ENCODE measurements at places on chromosomes 13 and 19.

DNA sequence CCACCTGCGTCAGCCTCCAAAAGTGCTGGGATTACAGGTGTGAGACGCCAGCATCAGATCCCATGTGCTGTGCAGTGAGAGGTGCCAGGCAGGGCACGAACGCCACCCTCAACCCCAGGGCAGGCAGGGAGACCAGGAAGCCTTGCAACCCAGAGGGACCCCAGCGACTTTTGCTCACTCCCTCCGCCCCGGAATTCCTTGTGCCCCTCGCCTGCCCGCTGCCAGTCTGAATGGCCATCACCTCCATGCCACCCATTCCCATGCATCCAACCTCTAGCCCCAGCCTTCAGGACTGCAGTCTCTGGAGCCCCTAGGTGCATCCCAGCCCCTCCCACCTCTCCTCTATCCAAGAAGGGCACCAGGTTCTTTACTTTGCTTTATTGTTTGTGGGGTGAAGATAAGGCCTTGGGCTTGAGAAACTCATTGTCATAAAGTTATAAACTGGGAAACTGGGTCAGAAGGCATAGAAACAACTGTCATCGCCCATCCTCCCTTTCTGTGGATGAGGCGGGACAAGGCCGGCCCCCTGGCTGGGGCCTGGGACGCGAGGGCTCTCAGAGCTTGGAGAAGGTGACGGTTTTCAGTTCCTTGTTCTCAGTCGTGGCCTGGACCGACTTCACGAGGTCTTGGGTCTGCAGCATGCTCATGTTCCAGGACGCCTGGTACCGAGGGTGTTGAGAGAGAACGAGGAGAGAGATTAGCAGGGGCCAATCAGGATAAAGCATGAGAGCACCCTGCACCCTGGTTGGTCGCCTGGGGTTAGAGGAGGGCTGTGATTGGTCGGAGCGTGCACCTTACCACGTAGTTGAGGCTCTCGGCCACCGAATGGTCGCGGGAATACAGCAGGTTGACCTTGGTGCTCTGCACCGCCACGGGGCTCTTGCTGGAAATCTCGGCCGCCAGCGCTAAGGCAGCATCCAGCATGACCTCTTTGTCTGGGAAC lies 2.6 kb upstream of the LGALS4 start:
- DNase-seq, result no peak

GRCh38 chr13:46963904-46964303 lies 67.1 kb upstream of the HTR2A start:
- no peak for DNase-seq

- no peak for DNase-seq
Observed at GRCh38 chr13:40146063-40146462, 490.6 kb downstream of the COG6 start.

DNA sequence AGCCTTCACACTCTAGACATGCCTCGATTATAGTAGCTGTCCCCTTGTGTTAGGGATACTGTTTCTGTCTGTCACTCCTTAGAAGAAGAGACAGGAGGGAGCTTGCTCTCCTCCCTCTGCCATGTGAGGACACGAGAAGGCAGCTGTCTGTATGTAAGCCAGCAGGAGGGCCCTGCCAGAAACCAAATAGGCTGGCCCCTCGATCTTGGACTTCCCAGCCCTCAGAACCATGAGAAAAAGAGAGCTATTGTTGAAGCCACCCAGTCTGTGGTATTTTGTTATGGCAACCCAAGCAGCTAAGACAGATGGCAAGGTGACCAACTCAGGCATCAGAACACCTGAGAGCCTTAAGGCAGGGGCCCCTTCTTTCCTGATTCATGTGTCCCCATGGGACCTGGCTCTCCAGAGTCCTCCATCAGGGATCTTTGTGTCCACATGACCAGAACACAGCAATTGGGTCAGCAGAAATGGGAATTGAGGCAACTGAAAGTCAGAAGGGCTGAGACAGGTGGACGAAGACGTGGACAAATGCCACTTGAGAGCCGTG lies 65.6 kb upstream of the NPAS1 start:
- DNase-seq, result no peak

DNA sequence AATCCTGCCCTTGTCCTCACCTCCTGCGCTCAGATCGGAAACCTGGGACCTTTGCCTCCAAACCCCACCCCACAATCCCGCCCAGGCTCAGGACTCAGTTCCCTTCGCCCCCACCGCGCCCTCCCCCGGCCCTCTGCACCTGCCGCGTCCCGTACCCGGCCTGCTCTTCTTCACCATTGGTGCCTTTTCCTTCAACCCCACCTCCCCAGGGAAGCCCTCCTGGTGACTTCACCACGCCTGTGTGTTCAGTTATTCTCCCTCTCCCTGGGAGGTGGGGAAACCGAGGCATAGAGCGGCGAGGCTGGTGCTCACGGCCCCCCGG lies 19.3 kb upstream of the TCF3 start:
- DNase-seq, result no peak

GRCh38 chr19:2609389-2610116 lies 92.9 kb downstream of the GNG7 start:
- DNase-seq, result no peak

GRCh38 chr13:21777166-21777565 lies 106.3 kb downstream of the FGF9 start:
- DNase-seq, result no peak

DNA sequence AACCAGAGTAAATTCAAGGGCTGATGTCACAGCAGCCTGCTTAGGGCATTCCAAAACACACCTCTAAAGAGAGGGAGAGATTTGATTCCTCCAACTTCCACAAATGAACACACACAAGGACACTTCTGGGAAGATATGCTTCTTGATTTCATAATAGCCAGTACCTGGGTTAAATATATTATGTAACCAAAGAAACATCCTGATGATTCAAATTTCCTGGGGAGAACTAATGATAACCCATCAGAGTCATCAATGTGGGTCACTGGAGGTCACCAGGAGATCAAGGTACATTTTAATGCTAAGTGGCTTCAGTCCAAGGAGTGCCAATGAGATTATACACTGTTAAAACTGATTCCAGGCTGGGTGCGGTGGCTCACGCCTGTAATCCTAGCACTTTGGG lies 54.0 kb upstream of the DOCK9 start:
- DNase-seq, result no peak

DNA sequence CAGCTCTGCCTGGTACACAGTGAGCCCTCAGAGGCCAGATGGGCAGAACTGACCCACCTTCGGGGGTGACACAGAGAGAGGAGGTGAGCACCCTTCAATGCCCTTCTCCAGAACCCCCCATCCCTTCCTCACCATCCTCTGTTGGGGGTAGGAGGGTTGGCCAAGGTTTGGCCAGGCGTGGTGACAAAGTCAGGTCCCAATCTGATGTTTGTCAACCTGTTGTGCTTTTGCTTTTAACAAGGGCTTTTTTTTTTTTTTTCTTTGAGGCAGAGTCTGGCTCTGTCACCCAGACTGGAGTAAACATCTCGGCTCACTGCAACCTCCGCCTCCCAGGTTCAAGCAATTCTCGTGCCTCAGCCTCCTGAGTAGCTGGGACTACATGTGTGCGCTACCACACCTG lies 7.3 kb downstream of the PTGIR start:
- DNase-seq, result no peak

GRCh38 chr19:8866344-8866743 lies 34.2 kb downstream of the MBD3L1 start:
- DNase-seq, result no peak

GRCh38 chr13:111361873-111362648 lies 41.6 kb downstream of the TEX29 start:
- DNase-seq, result no peak

GRCh38 chr13:78770601-78771000 lies 111.6 kb upstream of the OBI1 start:
- no peak for DNase-seq

DNA sequence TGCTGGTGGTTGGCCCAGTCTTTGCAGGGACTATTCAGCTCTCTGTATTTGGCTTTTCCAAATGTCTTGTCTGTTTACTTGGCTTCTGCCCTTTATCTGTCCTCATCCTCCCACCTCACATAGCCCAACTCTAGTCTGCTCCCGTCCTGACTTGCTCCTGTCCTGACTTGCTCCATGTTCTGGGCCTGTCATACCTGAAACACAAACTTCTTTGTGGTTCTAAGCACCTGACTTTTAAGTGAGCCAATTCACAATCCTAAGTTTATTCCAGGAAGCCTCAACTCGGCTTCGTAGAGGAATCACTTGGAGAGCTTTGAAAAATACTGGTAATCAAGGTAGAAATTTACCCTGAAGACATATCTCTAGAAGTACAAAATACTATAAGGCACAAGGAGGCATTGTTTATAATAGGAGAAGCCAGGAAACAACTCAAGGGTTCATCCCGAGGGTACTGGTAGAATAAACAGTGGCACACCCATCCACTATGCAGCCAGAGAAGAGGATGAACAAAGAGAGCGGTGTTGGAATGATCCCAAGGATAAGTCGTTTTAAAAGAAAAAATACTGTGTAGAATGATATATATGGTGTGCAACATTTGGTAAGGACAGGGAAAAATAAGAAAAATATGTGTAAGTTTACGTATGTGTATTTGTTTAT lies 284.5 kb downstream of the FGF14 start:
- no peak for DNase-seq

- DNase-seq, result no peak
Observed at GRCh38 chr19:38970664-38971532, 4.6 kb downstream of the FBXO17 start.

GRCh38 chr13:99991013-99991827 lies 9.6 kb downstream of the ZIC2 start:
- DNase-seq, result no peak

- no peak for DNase-seq
Observed at GRCh38 chr19:52170863-52171320, 529 bp downstream of the ZNF836 start.

DNA sequence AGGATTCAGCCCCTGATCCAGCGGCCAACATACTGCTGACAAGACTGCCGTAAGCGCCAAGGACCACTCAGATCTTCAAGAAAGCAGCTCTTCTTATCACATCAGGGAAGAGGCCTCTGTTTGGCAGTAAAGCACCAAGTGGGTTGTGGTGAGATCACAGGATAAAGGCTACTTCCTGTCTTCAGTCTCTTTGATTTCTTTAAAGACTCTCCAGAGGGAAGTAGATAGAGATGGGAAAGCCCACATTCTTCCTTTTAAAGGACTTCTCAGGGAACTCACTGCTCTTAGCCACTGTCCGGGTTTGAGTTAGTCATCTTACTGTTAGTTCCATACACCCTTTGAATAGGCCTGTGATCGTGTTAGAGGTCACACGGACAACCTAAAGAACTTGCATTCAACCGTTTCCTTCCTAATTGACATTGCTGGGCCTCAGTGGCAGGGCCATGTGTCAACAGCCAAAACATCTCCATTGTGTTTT lies 47.2 kb upstream of the POMP start:
- DNase-seq, result no peak

GRCh38 chr19:1953441-1954094 lies 12.6 kb downstream of the CSNK1G2 start:
- DNase-seq, result no peak

GRCh38 chr19:10113964-10114650 lies 2.6 kb downstream of the P2RY11 start:
- DNase-seq, result no peak

DNA sequence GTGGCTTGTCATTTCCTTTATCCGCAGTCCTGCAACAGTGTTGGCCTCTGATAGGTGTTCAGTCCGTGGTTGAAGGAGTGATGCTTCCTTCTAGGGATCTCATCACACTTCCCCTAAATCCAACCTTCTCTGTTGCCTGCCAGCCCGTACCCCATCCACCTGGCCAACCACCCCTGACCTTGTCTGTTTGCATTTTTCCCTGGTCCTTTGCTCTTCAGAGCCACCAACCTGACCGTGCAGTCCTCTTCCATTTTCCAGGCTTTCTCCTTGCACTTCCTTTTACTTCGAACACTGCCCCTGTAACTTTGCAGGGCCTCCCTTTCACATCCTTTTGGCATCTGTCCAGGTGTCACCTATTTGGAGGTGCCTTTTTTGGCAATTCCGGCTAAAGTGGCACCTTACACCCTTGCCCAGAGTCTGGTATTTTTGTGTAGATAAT lies 696 bp downstream of the ZNF460 start:
- no peak for DNase-seq

All from activated T-cell treated with anti-CD3 and anti-CD28 coated beads for 24 hours (primary cell).